ENCODE measurements at places on chromosomes 12 and 14.

- no peak for DNase-seq
Measured at GRCh38 chr12:130956009-130956408, 2.3 kb downstream of the ADGRD1 start.

DNA sequence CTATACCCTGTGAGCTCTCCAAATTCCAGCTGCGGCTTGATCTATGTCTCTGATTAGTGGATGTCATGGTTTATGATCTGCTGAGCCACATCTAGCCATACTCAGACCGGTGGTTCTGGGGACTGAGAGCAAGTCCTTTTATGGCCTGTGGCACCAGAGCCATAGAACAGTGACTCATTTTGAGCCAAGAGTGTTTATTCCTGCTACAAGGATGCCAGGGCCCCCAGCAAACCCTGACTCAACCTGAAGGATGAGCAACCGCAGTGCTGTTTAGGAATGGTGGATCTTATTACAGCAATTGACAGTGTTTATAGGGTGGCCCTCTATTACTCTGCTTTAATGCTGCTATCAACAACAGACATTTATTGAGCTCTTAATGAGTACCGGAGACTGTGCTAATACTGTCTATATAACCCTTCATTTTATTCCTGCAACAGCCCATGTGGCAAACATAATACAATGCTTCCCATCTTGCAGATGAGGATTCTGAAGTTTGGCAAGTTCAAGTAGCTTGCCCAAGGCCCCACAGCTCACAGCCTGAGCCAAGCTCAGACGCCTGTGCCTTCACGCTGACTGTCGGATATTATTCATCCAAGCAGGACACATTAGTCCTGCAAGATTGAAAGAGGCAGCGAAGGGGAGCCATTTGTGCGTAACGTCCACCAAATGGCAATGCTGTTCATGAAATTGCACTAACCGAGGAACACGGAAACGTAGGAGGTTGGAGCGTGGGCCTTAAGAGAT lies 273.6 kb upstream of the PWP1 start:
- no peak for DNase-seq

DNA sequence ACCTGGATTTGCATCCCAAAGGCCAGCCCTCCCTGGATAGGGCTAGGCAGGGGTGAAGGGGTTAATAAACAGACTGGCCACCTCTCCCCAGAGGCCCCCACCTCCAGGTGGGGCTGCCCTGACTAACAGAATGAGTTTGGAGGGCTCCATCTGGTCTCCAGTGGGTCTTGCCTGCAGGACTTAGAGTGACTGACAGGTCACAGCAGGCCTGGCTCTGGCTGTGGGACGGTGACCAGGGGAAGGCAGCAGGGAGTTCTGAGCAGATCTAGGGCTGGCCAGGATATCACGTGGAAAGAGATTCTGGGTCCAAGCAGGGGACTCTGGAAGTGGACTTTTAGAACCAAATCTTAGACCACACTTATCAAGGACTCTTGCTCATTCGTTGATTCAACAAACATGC lies 40.9 kb upstream of the LHX5 start:
- DNase-seq = no peak

DNA sequence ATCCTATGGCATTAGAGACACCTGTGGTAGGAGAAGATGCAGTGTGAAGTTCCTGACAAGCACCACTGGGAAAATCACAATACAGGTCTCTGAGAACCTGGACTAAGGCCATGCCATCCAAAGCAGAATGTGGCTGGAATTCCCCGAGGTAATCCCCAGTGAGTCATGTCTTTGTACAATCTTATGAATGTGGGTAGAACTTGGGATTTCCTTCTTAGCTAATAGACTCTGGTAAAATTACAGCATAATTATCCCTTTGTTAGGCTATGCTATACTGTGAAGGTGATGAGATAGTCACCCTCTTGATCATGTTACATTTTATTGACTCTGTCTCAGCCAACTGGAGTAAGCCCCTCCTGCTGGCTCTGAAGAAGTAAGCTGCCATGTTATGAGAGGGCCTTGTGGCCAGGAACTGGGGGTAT lies 224.3 kb upstream of the DCN start:
- DNase-seq = no peak

DNA sequence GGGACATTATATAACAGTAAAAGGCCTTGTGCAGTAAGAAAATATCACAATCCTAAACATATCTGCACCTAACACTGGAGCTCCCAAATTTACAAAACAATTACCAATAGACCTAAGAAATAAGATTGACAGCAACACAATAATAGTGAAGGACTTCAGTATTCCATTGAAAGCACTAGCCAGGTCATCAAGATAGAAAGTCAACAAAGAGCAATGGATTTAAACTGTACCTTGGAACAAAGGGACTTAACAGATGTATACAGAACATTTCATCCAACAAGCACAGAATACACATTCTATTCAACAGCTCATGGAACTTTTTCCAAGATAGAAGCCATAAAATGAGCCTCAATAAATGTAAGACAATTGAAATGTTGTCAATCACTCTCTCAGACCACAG lies 209.5 kb upstream of the ARHGAP5 start:
- no peak for DNase-seq
